ENCODE measurements at places on chromosomes 12 and 14.

- no peak for DNase-seq
Observed at GRCh38 chr12:14954269-14954668, 7.1 kb downstream of the ARHGDIB start.

- DNase-seq, result no peak
Observed at GRCh38 chr14:34111953-34112352, 161.1 kb upstream of the EGLN3 start.

- DNase-seq, result no peak
Observed at GRCh38 chr14:21543521-21543960, 17.4 kb upstream of the SALL2 start.

DNA sequence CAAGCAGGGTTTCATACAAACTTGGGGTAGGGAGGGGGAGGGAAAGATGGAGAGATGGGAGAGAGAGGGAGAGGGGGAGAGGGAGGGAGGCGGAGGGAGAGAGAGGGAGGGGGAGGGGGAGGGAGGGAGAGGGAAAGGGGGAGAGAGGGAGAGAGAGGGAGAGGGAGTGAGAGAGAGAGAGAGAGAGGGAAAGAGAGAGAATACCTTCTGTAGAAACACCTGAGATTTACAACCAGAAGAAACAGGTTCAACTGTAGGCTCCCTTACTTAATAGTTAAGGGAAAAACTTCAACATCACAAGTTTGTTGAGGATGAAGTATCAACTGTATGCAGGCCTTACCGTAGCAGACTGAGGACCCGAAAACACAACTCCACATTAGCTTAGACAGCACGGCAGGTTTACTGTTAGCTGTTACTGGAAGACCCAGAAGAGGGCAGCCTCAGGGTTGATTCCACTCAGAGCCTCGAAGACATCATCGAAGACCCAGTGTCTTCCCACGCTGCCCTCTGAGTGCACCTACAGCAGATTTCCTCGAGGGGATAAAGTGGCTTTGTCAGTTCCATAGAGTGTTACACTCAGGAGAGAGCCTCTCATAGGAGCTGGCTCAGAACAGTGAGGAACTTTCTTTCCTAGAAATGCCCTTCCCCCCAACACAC, 72.4 kb downstream of the NT5DC3 start:
- no peak for DNase-seq

GRCh38 chr12:30144777-30145683, 361.3 kb upstream of the TMTC1 start:
- no peak for DNase-seq

GRCh38 chr12:69666798-69667197, 32.3 kb downstream of the BEST3 start:
- no peak for DNase-seq

DNA sequence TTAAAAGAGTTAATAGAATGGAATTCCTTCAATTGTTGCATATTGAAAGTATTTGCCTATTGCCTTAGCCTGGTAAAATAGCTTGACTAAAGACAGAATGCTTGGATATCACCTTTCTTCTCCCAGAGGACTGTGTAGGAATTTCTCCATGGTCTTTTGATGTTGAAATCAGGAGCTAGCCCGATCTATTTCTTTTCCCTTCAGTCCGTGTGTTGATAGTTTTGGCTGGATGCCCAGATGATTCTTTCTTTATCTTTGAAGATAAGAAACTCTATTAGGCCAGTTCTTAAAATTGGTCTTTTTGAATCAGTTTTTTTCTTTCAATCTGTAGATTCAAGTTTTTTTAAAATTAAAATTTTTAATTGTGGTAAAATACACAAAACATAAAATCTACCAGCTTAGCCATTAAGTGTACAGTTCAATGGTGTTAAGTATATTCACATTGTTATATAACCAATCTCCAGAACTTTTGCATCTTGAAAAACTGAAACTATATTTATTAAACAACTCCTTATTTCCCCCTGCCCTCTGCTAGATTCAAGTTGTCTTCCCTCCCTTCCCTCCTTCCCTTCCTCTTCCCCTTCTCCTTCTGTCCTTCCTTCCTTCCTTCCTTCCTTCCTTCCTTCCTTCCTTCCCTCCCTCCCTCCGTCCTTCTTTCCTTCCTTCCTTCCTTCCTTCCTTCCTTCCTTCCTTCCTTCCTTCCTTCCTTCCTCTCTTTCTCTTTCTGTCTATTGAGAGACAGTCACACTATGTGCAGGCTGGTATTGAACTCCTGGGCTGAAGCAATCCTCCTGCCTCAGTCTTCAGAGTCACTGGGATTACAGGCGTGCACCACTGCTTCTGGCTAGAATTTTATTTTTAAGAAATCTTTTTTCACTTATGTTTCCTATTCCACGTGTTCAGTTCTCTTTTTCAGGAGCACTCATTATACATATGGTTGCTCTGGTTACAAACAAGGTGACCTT, 10.1 kb downstream of the LACRT start:
- no peak for DNase-seq

- no peak for DNase-seq
Observed at GRCh38 chr12:83388551-83388950, 701.8 kb downstream of the TMTC2 start.

GRCh38 chr12:122895704-122896636, at the start of gene VPS37B:
VPS37B (minus strand) TSS chr12:122896124; CDS start chr12:122896062, 62 bp downstream.
- no peak for DNase-seq

GRCh38 chr14:60153991-60154390, 11.2 kb downstream of the DHRS7 start:
- no peak for DNase-seq

DNA sequence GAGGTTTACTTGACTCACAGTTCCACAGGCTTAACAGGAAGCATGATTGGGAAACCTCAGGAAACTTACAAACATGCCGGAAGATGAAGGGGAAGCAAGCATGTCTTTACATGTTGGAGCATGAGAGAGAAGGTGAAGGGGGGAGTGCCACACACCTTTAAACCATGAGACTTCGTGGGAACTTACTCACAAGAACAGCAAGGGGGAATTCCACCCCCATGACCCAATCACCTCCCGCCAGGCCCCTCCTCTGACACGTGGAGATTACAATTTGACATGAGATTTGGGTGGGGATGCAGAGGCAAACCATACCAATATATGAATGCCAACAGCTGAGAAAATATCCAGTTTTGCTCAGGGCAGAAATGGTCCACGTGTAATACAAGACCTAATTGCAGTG, 518.6 kb downstream of the VRK1 start:
- DNase-seq, result no peak

DNA sequence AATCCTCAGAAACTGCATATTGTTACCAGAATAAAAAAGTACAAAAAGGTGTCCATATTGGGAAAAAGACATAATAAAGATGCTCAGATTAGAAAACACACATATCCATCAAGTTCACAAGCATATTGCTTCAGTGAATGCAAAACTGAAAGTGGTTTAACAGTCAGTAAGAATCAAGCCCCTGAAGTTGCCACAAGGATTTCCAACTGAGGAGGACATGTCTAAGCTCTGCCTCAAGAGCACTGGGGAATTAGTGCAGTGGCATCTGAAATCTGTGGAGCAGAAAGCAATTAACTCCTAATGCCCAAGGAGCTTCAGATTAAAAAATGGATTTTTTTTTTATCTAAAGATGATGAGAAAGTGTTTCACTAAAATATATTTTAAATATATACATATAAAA, 113.2 kb downstream of the DENND5B start:
- DNase-seq, result peak; percentile 30

Data from GM12864 (cell line).